ENCODE measurements at places on chromosomes 16 and 17.

GRCh38 chr17:1374431-1375177 is 25.4 kb downstream of the YWHAE start:
- no peak for DNase-seq

DNA sequence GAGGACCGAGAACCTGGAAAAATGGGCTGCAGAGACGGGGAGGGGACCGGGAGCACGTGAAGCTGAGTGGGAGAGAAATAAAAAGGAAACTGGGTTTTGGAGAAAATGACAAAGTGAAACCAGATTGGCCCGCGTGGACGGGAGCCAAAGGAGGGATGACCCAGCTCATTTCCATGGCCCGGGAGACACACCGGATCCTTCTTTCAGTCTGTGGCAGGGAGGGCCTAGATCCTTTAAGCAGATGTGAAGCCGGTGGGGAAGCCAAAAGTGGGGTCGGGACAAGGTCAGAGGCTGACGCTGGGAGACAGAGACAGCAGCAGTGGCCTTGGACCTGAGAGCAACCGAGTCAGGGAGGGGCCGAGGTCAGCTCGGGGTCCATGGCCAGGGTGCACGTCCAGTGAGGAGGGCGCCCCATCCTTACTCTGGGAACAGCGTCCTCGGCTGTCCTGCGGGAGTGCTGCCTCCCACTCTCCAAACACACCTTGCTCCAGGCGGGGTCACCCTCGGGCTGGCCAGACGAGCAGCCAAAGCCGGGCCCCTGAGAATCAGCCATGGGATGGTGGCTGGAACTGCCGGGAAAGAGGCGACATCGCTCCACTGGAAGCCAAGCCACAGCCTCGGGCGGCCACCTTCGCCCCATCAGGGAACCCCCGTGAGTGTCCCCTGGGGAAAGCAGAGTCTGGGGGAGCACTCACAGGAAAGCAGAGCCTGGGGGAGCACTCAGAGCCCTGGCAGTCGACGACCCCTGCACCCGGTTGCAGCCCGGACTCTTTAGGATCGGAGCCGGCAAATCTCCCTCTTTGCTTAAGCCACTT is 17.3 kb downstream of the CA5A start:
- no peak for DNase-seq

- DNase-seq, result no peak
Observed at GRCh38 chr17:173166-173911, 8.1 kb downstream of the DOC2B start.

- no peak for DNase-seq
Observed at GRCh38 chr17:66791347-66791746, 43.6 kb upstream of the CACNG5 start.

GRCh38 chr17:63601439-63602371 is 1.0 kb downstream of the TACO1 start:
- no peak for DNase-seq

DNA sequence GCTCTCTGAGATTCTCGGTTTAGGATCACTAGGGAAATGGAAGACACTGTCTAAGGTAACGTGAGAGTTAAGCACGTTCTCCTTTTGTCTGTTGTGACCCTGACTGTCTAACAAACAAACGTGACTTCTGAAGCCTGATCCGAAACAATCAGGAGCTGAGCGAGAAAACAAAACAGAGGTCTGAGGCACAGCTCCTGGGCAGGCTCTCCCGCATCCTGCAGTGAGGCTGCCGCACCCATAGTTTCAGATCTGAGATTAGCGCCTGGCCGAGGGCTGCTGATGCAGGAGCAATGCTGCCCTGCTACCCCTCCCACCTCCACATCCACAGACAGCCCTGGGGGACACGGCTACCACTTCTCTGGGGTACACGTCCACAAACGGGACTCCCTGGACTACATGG is 46.7 kb downstream of the RNF157 start:
- DNase-seq, result no peak

- DNase-seq, result no peak
Observed at GRCh38 chr17:69723741-69724140, 309.2 kb downstream of the MAP2K6 start.

DNA sequence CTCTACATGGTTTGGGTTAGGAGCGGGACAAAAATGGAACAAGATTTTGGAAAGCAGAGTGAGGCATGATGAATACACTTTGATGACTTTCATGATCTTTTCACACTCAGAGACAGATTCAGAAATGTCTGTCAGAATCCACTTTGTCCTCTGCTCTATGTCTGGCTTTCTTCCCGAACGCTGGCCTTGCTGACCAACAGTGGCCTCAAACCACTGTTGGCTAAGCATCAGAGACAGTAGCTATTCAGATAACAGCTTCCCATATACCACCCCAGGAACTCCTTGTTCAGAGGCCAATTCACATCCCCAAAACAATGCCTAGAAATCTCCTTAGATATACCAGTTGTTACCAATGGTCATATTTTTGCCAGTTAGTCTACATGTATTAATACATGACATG is 40.9 kb downstream of the FBXL20 start:
- DNase-seq, result no peak

DNA sequence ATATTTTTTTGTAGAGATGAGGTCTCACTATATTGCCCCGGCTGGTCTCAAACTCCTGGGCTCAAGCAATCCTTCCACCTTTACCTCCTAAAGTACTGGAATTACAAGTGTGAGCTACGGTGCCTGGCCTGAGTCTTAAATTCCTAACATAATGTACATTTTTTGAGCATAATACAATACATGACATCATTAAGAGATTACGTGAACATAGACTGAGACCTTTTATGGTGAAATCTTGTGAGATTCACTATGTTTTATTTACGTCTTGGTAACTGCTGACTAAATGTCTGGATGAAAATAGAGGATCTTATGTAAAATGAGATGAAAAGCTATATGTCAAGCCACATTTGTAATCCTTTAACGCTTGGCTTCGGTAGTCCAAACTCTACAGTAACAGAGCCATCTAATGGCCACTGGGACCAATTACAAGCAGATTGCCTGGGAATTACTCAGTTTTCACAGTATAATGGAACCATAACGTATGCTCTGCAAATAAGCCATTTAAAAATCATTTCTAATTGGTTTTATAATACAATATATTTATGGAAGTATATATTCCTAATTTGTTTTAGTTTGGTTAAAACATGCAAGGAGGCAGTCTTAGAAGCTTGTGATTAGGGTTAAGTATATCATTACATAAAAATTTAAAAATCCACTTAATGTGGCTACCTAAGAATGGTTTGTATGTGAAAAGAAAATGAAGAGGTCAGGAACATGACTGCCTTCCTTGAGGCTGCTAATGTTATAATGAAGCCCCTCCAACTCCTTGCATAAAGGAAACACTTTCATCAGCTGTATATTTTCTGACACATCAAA is 8.1 kb upstream of the EFCAB13 start:
- DNase-seq, result no peak

DNA sequence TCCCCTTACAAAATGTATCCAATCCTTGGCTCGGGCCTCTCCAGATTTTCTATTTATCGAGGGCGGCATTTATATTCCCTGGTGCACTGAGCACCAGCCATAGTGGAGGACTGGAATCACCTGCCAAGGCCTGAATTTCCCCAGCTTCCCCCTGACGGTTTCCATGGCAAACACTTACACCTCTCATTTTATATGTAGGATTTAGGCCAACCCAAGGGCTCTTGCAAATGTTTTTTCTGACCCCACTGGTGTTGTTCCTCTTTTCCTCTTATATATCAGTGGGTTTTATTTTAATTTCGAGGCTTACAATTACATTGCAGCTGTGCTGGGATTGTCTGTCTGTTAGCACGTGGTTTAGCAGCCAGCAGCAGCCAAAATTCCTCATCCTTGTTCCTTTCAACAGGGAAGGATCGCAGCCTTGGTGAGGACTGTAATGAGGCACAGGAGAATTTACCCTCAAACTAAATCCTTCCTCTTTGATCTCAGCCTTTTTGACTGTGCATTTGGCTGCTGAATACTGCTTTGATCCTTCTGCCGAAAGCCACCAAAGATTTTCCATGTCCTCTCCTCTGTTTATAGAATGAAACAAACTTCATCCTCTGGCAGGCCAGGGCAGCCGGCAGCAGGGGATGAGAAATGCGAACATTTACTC is 26.5 kb upstream of the CES5A start:
- DNase-seq, result no peak
